Cortex of kidney (tissue), 1 donor: ENCODE measurements at places on chromosomes 6 and 20.

DNA sequence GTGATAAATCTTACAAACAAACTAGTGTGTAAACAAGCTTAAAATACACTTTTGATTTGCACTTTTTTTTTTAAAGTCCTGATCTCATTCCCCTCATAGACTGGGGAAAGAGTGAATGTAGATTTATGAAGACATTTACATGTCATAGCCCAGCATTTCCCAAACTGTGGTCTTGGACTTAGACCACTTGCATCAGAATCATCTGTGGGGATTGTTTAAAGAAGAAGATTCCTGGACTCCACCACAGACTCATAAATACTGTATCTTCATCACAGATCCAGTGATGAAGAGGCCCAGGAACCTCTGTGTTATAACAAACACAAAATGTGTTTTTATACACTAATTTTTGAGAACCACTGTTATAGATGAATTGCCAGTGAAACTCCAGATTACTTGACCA lies 99.5 kb downstream of the KCNQ5 start:
- DNase-seq: no peak

- DNase-seq: no peak
These were observed 86.0 kb upstream of the SALL4 start for GRCh38 chr20:51888291-51888690.

DNA sequence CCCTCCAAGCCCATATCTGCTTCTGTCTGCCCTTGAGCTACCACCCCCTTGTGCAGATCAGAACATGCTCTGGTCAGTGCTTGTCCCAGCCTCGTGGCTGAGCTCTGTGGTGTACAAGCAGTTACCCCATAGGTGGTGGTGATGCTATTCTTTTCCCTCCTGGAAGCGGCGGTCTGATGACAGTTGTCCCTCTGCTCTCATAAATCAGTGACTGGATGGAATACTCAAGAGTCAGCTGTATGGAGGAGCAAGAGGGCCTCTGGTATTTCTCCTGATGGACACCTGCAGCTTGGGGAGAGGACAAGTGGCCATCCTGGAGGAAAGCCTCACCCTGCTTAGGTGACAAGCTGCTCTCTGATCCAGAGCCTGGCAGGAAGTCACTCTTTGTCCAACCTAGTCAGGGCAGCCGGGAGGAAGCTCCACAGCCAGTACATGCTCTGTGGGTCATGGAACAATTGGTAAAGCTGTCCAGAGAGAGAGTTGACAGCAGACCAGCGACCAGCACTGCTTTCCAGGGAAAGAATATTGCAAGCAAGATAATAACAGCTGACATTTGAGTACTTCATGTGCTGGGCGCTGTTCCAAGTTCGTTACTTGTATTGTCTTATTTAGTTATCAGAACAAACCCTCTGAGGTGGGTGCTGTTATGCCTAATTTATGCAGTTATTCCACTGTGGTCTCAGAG lies 47.1 kb downstream of the SCAND1 start:
- DNase-seq: no peak

DNA sequence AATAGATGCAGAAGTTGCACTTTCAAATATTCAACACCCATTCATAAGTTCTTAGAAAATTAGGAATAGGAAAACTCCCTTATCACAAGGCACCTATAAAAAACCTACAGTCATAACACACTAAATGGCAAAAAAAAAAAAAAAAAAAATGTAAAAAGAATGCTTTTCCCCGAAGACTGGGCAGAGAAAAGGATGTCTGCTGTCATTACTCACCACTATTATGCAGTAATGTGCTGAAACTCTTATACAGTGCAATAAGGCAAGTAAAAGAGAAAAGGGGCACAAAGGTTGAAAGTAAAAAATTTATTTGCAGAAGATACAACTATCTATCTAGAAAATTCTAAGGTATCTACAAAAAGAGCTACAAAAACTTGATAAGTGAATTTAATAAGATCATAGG lies 607.8 kb upstream of the ARID1B start:
- DNase-seq: no peak

DNA sequence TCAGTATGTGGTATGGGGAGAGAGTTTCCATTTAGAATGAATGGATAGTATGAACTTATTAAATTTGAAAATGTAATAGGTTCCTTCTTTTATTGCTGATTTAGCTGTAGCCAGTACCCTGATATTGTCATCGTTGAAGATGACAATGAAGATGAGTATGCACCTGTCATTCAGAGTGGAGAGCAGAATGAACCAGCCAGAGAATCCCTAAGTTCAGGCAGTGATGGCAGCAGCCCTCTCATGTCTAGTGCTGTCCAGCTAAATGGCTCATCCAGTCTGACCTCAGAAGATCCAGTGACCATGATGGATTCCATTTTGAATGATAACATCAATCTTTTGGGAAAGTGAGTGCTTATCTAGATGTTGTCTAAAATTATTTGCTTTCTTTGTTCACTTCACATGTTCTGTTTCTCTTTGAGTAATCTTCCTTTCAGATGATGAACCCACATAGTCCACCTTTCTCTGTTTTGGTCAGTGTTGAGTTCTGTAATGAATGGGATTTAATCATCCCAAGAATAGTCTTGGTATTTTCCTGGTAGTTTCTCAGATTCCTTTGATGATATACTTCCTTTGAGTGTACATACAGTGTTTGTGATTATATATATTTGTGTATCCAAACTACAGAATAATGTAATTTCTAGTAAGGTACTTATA lies 23.3 kb downstream of the HSF2 start:
- no peak for DNase-seq

- no peak for DNase-seq
These were observed 151.1 kb downstream of the TMEM242 start for GRCh38 chr6:157172231-157172701.

GRCh38 chr6:41878246-41878645 lies 16.9 kb downstream of the USP49 start:
- DNase-seq: no peak

DNA sequence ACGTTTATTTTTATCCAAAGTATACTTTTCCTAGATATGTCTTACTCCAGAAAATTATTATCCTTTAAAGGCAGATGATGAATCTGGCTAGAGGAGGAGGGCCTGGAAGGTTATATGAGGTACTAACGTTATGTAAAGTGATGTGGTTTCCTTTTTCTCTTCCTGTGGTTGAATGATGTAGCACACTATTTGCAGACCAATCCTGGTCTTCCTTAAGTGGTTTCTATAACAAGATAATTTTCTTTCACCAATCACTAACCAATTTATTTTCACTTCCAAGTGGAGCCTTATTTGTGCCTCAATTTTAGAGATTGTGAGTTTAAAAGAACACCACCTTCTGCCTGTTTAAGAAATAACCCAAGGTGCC lies 154.6 kb upstream of the SOX4 start:
- DNase-seq: no peak

GRCh38 chr6:102761872-102762271 lies 1368.4 kb downstream of the GRIK2 start:
- no peak for DNase-seq

- no peak for DNase-seq
These were observed 648 bp upstream of the RBBP8NL start for GRCh38 chr20:62428002-62428372.

DNA sequence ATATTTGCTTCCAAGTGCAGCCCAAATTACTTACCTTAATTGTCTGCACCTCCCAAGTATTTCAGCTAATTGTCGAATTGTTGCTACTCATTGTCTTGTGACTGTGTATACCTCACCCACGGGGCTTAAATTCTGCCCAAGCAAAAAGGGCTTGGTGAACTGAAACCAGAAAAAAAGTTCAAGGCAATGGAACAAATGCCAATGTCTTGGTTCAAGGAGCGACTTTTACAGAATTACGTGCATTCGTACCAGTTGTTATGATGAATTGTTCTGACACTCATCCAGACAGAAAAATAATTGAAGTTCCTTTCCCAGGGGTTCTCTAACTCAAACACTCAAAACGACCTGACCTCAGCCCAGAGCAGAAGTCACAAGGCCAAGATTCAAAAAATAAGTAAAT lies 13.9 kb upstream of the PXDC1 start:
- DNase-seq: no peak

DNA sequence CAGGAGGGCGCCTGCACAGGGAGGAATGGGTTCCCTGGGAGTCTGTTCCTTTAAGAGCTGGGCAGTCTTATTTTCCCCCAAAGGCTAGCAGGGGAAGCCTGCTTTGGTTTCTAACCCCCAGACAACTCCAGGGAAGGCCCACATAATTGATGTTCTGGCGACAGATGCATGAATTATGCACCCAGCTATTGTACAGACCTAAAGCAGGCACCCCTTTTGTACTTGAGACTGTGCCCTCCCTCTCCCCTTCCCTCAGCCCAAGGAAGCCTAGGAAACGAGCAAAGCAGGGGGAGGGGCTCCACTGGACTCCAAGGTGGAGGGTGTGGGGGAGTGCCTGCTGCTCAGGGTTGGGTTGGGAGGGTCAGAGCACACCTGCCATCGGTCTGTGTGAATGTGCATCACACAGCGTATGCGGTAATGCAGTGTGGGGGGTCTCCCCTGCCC lies 102.1 kb downstream of the KCNB1 start:
- no peak for DNase-seq

DNA sequence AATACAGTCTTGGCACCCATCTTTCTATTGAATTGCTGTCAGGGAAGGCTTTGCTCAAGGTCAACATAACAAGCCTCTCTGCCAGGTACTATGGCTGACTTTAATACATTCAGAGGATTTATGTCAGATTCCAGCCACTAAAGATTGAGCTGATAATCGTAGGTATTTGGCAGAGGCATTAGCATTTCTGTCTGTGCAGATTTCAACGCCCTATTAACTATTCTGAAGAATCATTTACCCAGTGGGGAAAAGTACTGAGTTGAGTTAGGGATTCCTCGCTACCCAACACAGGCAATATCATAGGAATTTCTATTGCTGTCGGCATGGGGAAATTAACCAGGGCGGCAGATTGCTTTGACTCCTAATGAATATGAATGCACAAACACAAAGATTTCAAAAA lies 233.7 kb upstream of the SPTLC3 start:
- DNase-seq: no peak

GRCh38 chr6:122454673-122455072 lies 16.9 kb downstream of the SERINC1 start:
- DNase-seq: no peak

DNA sequence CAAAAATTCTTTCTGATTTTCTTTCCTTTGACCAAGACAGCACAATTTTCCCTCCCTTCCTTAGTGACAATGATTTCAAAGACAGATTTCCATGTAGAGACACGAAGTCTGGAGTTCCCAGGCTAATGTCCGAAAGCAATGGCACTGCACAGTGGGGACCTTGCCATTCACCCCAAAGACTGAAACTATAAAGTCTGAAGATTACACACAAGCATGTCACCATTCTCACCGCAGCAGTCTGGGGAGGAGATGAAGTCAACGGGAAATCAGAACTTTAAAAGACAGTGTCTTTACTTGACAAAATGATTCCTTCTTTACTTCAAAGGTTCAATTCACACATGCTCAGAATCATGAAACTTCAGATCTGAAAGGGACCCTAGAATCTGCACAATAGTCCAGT lies 8.3 kb downstream of the B4GALT5 start:
- no peak for DNase-seq

GRCh38 chr6:113560908-113561307 lies 296.2 kb upstream of the MARCKS start:
- DNase-seq: no peak

GRCh38 chr6:89682991-89683390 lies 44.4 kb upstream of the LYRM2 start:
- no peak for DNase-seq

GRCh38 chr6:134373282-134373922 lies 55.5 kb upstream of the SGK1 start:
- DNase-seq: no peak

DNA sequence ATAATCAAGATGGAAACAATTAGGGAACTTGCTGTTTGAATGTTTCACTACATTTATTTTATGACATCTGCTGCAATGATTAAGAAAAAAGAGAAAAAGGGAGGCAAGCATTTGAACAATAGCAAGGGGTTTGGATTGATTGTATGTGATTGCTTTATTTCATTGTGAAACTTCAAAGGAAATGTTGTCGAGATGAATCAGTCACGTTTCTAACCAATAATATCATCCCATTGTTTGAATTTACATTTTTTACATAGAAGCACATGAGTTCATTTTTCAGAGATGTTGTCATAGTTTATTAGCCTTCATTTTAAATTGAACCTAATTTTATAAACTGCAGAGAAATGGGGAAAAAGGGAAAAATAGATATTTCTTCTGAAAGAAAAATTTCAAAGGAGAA lies 572.0 kb downstream of the KIF16B start:
- DNase-seq: no peak

DNA sequence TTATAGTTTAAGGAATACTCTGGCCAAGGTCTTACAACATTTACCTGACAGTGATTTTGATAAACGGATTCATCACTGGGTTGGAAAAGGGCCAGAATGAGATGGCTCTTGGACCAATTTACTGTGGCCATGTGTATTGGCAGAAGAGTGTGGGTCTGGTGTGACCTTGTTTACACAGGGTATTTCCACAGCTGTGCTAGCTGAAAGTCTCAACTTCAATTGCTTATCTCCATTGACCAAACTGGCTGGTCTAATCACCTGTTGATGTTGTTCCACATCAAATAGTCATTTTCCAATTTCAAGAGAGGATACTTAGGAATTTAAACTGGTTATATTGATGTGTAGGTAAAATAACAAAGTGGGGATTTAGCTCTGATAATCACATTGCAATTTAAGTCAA lies 501.6 kb upstream of the MAP3K7 start:
- DNase-seq: no peak

- no peak for DNase-seq
These were observed 362.6 kb downstream of the QKI start for GRCh38 chr6:163776906-163777686.

GRCh38 chr6:154986787-154987235 lies 8.3 kb upstream of the TIAM2 start:
- DNase-seq: no peak

- DNase-seq: no peak
These were observed 31.2 kb downstream of the TNFRSF21 start for GRCh38 chr6:47278545-47278944.
